ENCODE measurements at places on chromosomes 6 and 20. TPM values are rescaled to one million over a fixed set of nuclear protein-coding genes. Genes with fewer than 3 reads are reported as not detected.

The LPIN3 gene
- total RNA-seq = 24.1 TPM

The CALHM4 gene
- total RNA-seq = not detected

The CCN6 gene
- not detected for total RNA-seq

The BLOC1S5 gene
- 5.8 TPM for total RNA-seq

The CCM2L gene
- not detected for total RNA-seq

The IMPG1 gene
- not detected for total RNA-seq

The SLC22A16 gene
- not detected for total RNA-seq

The LY6G6C gene
- 0.22 TPM for total RNA-seq

The TAGAP gene
- not detected for total RNA-seq

The VSTM2L gene
- total RNA-seq = 45.8 TPM

The SIRPG gene
- total RNA-seq = not detected

The ZBP1 gene
- not detected for total RNA-seq

The SYNDIG1 gene
- total RNA-seq = not detected

- no peaks in the 10 kb centered on the region for H3K4me1 ChIP-seq
- no peak overlapping the region for H3K27ac ChIP-seq
- H3K36me3 ChIP-seq = no peaks in the 10 kb centered on the region
- no peak for DNase-seq
- H3K27me3 ChIP-seq = peaks cover 49% of the 10 kb centered on the region
- no peak overlapping the region for H3K4me3 ChIP-seq
These were observed 77.3 kb downstream of the GRM4 start for GRCh38 chr6:34068462-34069044.

GRCh38 chr6:54710456-54710855 is 136.1 kb upstream of the FAM83B start:
- no peak overlapping the region for H3K27ac ChIP-seq
- no peaks in the 10 kb centered on the region for H3K27me3 ChIP-seq
- no peaks in the 10 kb centered on the region for H3K4me1 ChIP-seq
- no peaks in the 10 kb centered on the region for H3K36me3 ChIP-seq
- no peak overlapping the region for H3K4me3 ChIP-seq
- DNase-seq = no peak

- peak; percentile 82 for DNase-seq
- H3K4me3 ChIP-seq = no peak overlapping the region
- no peak overlapping the region for H3K27ac ChIP-seq
- no peaks in the 10 kb centered on the region for H3K36me3 ChIP-seq
- H3K27me3 ChIP-seq = no peaks in the 10 kb centered on the region
These were observed 42.4 kb upstream of the GNRH2 start for GRCh38 chr20:3000852-3001523.

- H3K27me3 ChIP-seq = no peaks in the 10 kb centered on the region
- no peaks in the 10 kb centered on the region for H3K36me3 ChIP-seq
- DNase-seq = peak; percentile 12
- peaks cover 30% of the 10 kb centered on the region for H3K4me1 ChIP-seq
- no peak overlapping the region for H3K4me3 ChIP-seq
These were observed 151.2 kb upstream of the TAB2 start for GRCh38 chr6:149166336-149166735.

DNA sequence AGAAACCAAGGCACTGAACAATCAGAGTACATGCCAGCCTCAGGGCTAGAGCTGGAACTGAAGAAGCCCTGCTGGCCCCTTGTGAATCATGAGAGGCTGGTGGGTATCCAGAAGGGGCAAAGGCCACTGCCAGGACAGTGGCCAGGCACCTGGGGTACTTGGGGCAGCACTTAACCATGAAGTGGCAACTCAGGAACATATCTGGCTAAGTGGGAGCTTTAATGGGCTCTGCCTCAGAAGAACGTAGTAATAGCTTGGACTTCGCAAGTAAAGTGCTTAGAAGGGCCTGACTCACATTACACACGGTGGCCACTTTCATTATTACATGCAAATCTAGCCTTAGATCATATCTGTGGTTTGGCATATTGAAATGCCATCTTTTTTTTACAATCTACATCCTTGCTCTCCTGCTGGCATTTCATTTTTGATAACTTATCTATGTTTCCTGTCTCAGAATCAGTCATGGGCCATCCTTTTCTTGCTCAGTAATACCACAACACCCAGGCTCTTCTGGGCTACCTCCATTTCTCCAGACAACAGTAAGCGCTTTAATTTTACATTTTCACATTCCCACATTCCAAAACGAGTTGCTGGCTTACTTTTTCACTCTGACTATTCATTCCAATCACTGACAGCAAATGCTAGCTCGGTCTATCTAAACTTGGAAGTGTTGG is 21.6 kb downstream of the NAPB start:
- H3K4me3 ChIP-seq = no peak overlapping the region
- H3K4me1 ChIP-seq = no peaks in the 10 kb centered on the region
- no peaks in the 10 kb centered on the region for H3K27me3 ChIP-seq
- DNase-seq = peak; percentile 15
- peaks cover 21% of the 10 kb centered on the region for H3K36me3 ChIP-seq

DNA sequence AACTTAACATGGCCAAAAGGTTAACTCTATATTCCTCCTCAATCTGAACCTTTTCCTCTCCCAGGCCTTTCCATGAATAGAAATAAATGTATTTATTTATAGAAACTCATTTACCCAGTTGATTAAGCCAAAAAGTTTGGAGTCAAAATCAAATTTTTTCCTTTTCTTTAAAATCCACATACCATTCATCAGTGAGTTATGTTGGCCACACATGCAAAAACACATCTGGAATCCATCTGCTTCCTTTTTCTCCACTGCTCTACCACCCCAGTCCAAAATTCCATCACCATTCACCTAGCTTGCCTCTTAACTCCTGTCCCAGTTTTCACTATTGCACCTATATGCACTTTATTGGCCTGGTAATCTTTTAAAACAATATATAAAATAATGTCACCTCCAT is 62.4 kb upstream of the TMEM200A start:
- DNase-seq = no peak
- H3K27ac ChIP-seq = no peak overlapping the region
- H3K27me3 ChIP-seq = no peaks in the 10 kb centered on the region

GRCh38 chr20:9294041-9294440 is 220.3 kb upstream of the LAMP5 start:
- peak; percentile 87 for DNase-seq
- no peaks in the 10 kb centered on the region for H3K27me3 ChIP-seq
- H3K4me3 ChIP-seq = no peak overlapping the region
- H3K4me1 ChIP-seq = peaks cover 22% of the 10 kb centered on the region
- no peaks in the 10 kb centered on the region for H3K36me3 ChIP-seq

- no peak overlapping the region for H3K4me3 ChIP-seq
- H3K27me3 ChIP-seq = no peaks in the 10 kb centered on the region
- DNase-seq = no peak
- no peaks in the 10 kb centered on the region for H3K4me1 ChIP-seq
- H3K27ac ChIP-seq = no peak overlapping the region
These were observed 42.5 kb upstream of the ADGRF1 start for GRCh38 chr6:47084610-47085009.

- no peak overlapping the region for H3K27ac ChIP-seq
- H3K4me3 ChIP-seq = no peak overlapping the region
- H3K36me3 ChIP-seq = no peaks in the 10 kb centered on the region
- DNase-seq = no peak
- no peaks in the 10 kb centered on the region for H3K27me3 ChIP-seq
These were observed 6.2 kb downstream of the SNTA1 start for GRCh38 chr20:33437141-33437911.

- H3K27ac ChIP-seq = no peak overlapping the region
- H3K36me3 ChIP-seq = peaks cover 9% of the 10 kb centered on the region
- no peak for DNase-seq
- H3K27me3 ChIP-seq = no peaks in the 10 kb centered on the region
- peaks cover 29% of the 10 kb centered on the region for H3K4me1 ChIP-seq
These were observed 487 bp upstream of the PHF20 start for GRCh38 chr20:35771367-35771688.

DNA sequence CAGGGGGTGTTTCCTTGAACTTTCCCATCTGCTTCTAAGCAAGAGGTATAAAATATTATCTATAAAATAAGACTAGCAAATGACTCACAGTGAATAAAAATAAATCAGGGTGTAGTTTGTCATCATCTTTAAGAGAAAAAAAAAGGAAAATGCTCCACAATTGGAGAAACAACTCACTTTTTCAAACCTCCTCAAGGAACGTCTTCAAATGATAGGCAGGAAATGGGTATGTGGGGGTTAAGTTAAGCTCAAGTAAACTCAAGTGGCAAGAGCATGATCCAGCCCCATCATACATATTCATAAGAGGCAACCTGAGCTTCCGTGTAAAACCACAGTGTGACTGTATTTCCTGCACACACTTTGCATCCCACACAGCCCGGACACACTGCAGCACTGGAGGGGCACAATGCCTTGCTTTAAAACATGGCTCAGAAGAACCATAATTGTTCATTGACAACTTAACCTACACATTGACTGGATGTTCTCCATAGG is 58.5 kb upstream of the CEP85L start:
- H3K27me3 ChIP-seq = no peaks in the 10 kb centered on the region
- peaks cover 49% of the 10 kb centered on the region for H3K4me1 ChIP-seq
- DNase-seq = peak; percentile 75
- peak overlapping the region; percentile 66 for H3K4me3 ChIP-seq

- DNase-seq = peak; percentile 50
- H3K36me3 ChIP-seq = no peaks in the 10 kb centered on the region
- H3K4me3 ChIP-seq = no peak overlapping the region
- no peaks in the 10 kb centered on the region for H3K27me3 ChIP-seq
These were observed 7.1 kb downstream of the SPINT3 start for GRCh38 chr20:45508068-45508886.

GRCh38 chr6:119324718-119325117 is 24.8 kb downstream of the MAN1A1 start:
- no peak for DNase-seq
- H3K4me3 ChIP-seq = no peak overlapping the region
- H3K36me3 ChIP-seq = no peaks in the 10 kb centered on the region
- peaks cover 7% of the 10 kb centered on the region for H3K4me1 ChIP-seq
- no peaks in the 10 kb centered on the region for H3K27me3 ChIP-seq
- no peak overlapping the region for H3K27ac ChIP-seq

GRCh38 chr6:159440911-159441703 is 251.9 kb downstream of the SOD2 start:
- no peaks in the 10 kb centered on the region for H3K36me3 ChIP-seq
- H3K27me3 ChIP-seq = peaks cover 92% of the 10 kb centered on the region
- H3K4me3 ChIP-seq = no peak overlapping the region
- no peak overlapping the region for H3K27ac ChIP-seq
- no peaks in the 10 kb centered on the region for H3K4me1 ChIP-seq

DNA sequence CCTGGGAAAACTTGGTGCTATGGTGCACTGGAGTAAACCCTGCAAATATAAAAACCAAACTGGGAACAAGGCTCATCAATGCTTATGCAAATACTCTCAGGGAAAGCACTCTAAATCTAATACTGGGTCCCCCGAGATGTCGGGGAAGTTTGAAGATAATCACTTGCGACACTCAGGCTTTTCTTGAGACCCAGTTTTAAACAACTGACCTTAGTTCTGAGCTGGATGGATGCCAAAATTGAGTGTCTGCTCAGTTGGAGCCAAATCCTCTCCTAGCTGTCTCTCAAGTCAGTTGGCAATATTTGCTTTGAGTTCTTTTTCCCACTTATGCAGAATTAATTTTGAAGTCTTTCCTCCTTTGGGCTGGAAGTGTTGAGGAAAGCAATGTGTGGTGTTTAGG is 75.5 kb upstream of the CD2AP start:
- H3K4me3 ChIP-seq = no peak overlapping the region
- no peak overlapping the region for H3K27ac ChIP-seq
- no peaks in the 10 kb centered on the region for H3K27me3 ChIP-seq

DNA sequence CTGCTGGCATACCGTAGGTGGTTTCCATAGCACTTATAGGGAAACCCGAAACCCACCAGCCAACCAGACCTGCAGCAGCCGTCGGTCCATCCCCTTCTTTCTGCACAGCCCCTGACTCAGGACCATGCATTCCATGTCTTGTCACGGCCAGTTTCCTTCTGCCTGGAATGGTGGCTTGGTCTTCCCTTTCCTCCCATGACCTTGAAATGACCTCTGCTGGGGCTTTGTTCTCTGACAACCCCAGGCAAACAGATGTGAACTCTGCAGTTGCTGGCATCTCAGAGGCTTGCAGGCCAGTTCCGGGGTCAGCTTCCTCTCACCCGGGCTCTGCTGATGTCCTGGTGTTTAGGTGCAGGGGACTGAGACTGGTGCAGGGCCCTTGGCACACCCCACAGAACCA is 250.8 kb downstream of the SMOC2 start:
- no peaks in the 10 kb centered on the region for H3K36me3 ChIP-seq
- no peaks in the 10 kb centered on the region for H3K4me1 ChIP-seq

- H3K36me3 ChIP-seq = no peaks in the 10 kb centered on the region
- H3K4me1 ChIP-seq = peaks cover 6% of the 10 kb centered on the region
- H3K4me3 ChIP-seq = no peak overlapping the region
- DNase-seq = no peak
These were observed 33.8 kb upstream of the SLC22A23 start for GRCh38 chr6:3490625-3490980.

GRCh38 chr20:36197271-36197670 is 39.0 kb upstream of the AAR2 start:
- no peak overlapping the region for H3K27ac ChIP-seq
- H3K27me3 ChIP-seq = no peaks in the 10 kb centered on the region
- peaks cover 8% of the 10 kb centered on the region for H3K36me3 ChIP-seq
- no peak overlapping the region for H3K4me3 ChIP-seq
- DNase-seq = peak; percentile 10

DNA sequence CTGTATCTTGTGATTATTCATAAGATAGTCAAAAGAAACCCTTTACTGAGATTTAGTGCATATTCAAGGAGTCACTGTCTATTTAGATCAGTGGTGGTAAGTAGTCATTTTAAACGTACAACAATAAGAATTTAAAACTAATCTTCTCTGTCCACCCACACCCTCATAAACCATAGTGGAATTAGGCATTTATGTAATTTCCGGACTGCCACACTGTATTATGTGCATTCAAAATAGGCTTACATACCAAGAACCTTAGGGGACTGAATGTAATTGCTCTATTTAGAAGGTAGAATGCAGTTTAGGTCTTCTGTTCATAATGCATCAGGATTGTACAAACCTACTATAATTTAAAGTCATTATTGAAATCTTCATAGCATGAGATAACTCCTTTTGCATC is 685.4 kb downstream of the TENT5A start:
- no peaks in the 10 kb centered on the region for H3K4me1 ChIP-seq
- no peak for DNase-seq
- no peak overlapping the region for H3K27ac ChIP-seq
- no peak overlapping the region for H3K4me3 ChIP-seq

DNA sequence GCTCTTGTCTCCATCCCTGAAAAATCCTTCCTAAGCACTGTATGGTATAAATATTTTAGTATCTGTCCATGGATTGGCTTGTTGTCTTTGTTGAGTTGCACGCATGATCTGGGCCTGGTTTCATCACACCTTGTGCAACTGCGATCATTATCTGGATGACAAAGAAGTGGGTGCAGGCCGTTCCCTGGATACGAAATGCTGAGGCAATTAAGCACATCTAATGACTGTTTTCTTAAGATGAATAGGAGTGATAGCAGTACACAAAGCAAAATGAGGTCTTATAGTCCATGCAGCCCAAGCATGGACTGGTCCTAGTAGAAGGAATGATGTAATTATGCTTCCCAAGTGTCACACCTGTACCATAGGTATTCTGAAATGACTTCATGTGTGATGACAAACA is 47.8 kb downstream of the SLC35D3 start:
- H3K27me3 ChIP-seq = no peaks in the 10 kb centered on the region
- peak; percentile 20 for DNase-seq
- no peaks in the 10 kb centered on the region for H3K36me3 ChIP-seq
- peaks cover 22% of the 10 kb centered on the region for H3K4me1 ChIP-seq
- peak overlapping the region; percentile 96 for H3K27ac ChIP-seq

GRCh38 chr20:63106108-63106764 is 99.5 kb upstream of the BHLHE23 start:
- peak; percentile 65 for DNase-seq
- H3K27me3 ChIP-seq = peaks cover 24% of the 10 kb centered on the region
- no peak overlapping the region for H3K27ac ChIP-seq
- no peaks in the 10 kb centered on the region for H3K36me3 ChIP-seq
- H3K4me3 ChIP-seq = no peak overlapping the region
- H3K4me1 ChIP-seq = peaks cover 8% of the 10 kb centered on the region
